Bronchial epithelial cell (primary cell): ENCODE measurements at places on chromosomes 2 and 18. TPM values are rescaled to one million over a fixed set of nuclear protein-coding genes. Genes with fewer than 3 reads are reported as not detected.
A peak's percentile ranks its signal among the peaks of the same experiment; 100 is the strongest.

- DNase-seq: peak; percentile 93
These were observed 195.7 kb upstream of the SESTD1 start for GRCh38 chr2:179460181-179460929.

GRCh38 chr2:86584151-86584913, 21.1 kb upstream of the CHMP3 start:
- peak; percentile 12 for DNase-seq

GRCh38 chr2:26492749-26493515, 15.0 kb upstream of the OTOF start:
- DNase-seq: no peak

- DNase-seq: no peak
These were observed 33.8 kb downstream of the TMEM182 start for GRCh38 chr2:102795641-102796040.

DNA sequence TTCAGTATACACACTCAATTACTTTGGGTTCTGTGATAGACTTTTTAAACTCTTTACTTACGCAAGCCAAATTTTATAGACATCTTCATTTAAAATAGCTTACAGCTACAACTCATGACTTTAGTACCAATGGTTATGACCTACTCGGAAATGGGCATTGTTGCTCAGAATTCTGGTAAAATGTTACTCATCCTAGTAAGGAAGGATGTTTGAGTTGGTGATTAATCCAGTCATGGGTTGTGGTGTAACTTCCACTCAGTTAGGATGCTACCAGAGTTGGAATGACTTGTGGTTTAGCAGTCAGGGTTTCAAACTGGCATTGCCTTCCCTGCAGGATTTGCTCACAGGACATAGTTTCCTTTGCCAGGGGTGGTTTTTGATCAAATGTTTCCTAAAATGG, 7.4 kb upstream of the NPC1 start:
- DNase-seq: peak; percentile 98

DNA sequence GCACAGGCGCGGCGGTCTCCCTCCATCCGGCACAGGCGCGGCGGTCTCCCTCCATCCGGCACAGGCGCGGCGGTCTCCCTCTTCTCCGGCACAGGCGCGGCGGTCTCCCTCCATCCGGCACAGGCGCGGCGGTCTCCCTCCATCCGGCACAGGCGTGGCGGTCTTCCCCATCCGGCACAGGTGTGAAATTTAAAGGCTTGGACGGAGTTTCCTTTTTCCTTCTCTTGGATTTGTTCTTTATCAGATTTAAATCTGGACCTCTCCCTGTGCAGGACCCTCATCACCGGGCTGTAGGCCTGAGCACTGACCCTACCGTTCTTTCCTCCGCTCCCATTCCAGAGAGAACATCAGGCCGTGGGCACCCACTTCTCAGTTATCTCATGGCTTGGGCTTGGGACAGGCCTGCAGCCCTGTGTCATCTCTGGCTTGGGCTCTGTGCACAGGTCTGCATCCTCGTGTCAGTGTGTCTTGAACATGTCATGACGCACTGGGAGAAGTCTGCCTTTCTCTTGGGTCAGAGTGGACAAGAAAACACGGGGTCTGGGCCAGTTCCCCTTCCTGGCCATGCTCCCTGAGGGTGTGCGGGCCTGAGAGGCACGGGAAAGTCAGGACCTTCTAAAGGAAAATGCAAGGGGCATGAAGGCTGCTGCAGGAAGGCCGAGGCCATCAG, 53.9 kb upstream of the PXDN start:
- no peak for DNase-seq

DNA sequence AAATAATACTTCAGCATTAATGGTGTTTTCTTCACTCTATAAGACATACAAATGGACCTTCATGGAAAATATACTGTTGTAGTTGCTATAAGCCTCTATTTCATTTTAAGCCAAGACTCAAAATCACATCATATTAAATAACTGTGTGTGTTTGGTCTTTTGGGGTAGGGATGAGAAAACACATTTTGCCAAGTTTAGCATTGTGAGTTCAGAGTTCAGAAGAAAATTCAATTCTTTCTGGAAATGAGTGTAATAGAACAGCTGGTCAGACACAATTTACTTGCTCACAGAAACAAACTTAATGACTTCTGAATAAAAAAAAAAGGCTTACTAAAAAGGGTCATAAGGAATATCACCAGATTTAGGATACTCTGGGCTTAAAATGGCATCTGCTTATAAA, 149.5 kb downstream of the LRRTM4 start:
- DNase-seq: no peak

GRCh38 chr18:61893309-61893970, 633 bp upstream of the RNF152 start:
- DNase-seq: no peak

DNA sequence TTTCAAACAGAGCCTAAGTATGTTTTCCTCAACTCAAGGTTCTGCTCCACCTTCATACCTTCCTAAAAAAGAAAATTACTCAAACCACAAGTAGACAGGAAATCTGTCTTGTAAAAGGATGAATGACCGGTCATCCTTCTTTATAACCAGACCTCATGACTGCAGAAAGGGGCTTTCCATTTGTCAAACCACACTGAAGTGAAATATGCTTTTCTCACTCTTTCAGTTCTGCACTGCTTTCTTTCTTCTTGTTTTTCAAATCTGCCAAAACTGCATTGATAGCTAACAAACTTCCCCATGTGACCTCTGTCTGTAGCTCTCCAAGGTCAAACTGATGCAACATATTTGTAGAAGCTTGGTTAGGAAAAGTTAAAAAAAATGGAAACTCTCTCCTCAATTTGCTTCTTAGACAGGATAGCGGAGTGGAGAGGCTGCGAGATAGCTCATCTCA, 308.9 kb upstream of the CCDC68 start:
- DNase-seq: no peak

- DNase-seq: no peak
These were observed 7.0 kb upstream of the NDUFV2 start for GRCh38 chr18:9095297-9096006.

GRCh38 chr2:123463886-123464285, 561.2 kb upstream of the CNTNAP5 start:
- DNase-seq: no peak

DNA sequence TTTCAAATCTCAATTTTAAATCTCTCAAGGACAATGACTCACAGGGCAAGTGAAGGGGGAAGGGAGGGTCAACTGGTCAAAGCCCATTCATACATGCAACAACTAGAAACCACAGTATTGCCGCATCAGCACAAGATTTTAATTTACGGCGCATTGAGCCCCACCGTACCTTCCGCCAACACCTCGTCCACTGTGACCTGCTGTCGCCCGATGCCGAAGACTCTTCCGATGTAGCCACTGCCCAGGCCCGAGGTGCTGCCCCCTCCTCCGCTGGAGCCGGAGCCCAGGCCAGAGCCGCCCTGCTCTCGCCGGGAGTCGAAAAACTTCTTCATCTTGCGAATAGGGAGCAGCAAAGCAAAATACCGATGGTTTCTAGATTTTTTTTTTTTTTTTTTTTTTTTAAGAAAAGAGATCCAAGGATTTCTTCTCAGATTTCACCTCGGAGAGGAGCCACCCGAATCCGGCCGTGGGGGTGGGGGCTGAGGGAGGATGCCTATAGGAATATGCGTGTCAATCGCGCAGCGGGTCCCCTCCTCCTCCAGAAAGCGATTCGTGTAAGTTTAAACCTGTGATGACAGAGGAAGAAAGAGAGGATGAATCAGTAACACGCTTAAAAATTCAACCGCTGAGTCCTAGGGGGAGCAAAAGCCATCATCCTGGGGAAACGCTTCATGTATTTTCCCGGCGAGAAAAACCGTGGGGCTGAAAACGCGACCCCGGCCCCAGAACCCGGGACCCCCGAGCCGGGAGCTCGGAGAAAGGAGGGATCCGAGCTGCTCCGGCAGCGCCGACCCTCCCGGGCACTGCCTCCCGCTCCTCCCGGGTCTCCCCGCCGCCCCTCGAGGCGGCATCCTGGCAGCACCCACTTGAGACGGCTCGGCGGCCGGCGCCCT, 584 bp downstream of the AAK1 start:
- peak; percentile 75 for DNase-seq

DNA sequence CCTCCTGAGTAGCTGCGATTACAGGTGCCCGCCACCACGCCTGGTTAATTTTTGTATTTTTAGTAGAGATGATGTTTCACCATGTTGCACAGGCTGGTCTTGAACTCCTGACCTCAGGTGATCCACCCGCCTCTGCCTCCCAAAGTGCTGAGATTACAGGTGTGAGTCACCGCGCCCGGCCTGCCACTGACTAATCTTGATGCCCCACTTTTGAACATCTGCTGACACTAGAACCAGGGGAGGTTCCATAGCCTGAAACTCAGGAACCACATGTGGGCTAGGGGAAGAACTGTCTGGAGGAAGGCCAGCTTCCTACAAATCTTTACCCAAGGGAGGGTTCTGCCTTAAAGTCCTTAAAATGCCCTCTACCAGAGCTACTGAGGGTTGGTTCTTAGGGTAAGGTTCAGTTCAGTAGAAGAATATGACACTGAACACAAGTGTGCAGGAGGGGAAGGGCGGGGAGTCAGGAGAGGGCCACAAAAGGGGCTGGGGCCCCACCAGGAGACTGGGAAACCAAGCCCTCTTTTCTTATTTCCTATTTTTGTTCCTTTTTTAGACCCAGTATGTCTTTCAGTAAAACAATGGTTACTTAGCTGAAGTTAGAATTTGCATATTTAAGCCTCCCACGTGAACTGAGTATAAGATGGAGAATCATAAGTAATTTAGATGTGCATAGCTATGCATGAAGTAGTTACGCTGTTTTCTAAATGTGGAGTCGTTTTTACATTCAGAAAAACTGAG, 6.3 kb upstream of the RAB31 start:
- DNase-seq: peak; percentile 45

GRCh38 chr2:129015397-129016285, 697.0 kb upstream of the HS6ST1 start:
- DNase-seq: no peak

DNA sequence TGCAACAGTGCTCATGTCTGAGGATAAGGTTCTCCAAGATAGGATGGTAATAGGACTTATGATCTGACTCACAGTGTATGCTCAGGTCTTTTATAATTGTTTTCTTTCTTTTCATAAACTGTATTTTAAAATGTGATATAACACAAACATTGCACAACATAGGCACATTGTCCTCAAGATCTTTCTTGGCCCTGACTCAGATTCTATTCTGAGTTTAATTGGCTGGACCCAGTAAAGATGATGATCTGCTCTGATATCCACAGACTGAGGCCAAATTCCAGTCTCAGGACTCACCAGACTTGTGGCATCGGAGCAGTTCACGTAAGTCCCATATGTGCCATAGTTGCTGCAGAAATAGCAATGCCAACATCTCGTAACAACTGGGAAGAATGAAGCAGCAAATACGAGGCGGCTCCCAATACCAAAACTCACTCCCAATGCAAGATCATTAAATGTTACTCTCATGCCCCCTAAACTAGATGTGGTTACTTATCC, 448.9 kb upstream of the SLC14A2 start:
- DNase-seq: peak; percentile 97

- no peak for DNase-seq
These were observed 95.1 kb downstream of the FIGN start for GRCh38 chr2:163640542-163641193.

DNA sequence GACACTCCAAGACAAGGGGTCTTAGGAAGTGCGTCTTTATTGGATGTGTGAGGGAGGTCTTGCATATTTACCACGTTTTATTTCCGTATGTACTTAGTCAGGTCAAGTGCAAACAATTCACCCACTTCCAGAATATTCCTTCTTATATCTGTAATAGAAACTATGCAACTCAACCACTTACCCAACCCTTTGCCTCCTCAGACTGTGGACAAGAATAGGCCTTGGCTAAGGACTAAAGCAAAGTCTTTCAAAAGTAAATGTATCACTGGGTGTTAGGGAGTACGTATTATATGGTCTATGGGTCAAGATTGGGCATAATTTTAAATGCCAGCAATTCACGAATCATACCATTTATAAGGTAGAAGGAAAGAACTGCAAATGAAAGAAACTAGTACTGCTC, 484.8 kb downstream of the MBD2 start:
- no peak for DNase-seq

The IL36A gene
- total RNA-seq: 6.3 and 11.5 TPM in 2 replicates

The FAM161A gene
- 0.53 and 0.90 TPM in 2 replicates for total RNA-seq

The ANKRD53 gene
- total RNA-seq: not detected in 2 replicates

The ALPG gene
- total RNA-seq: not detected in 2 replicates

The KLHL29 gene
- 5.0 and 11.6 TPM in 2 replicates for total RNA-seq

The DSEL gene
- 2.4 and 3.3 TPM in 2 replicates for total RNA-seq

The HOXD11 gene
- not detected in 2 replicates for total RNA-seq

The HOXD9 gene
- total RNA-seq: not detected in 2 replicates

The HOXD3 gene
- not detected in 2 replicates for total RNA-seq

The TAF4B gene
- 2.3 and 6.6 TPM in 2 replicates for total RNA-seq
